NCI-H187 treated with DMSO at 0.1 percent for 48 hours (cell line): ENCODE measurements at places on chromosomes 1 and 21.
A peak's percentile ranks its signal among the peaks of the same experiment; 100 is the strongest.

GRCh38 chr1:151156515-151156819, at the start of gene TNFAIP8L2:
Gene TNFAIP8L2, plus strand, starts transcription at chr1:151156649. Its CDS starts 2,049 bp downstream, at chr1:151158698.
- DNase-seq: no peak

DNA sequence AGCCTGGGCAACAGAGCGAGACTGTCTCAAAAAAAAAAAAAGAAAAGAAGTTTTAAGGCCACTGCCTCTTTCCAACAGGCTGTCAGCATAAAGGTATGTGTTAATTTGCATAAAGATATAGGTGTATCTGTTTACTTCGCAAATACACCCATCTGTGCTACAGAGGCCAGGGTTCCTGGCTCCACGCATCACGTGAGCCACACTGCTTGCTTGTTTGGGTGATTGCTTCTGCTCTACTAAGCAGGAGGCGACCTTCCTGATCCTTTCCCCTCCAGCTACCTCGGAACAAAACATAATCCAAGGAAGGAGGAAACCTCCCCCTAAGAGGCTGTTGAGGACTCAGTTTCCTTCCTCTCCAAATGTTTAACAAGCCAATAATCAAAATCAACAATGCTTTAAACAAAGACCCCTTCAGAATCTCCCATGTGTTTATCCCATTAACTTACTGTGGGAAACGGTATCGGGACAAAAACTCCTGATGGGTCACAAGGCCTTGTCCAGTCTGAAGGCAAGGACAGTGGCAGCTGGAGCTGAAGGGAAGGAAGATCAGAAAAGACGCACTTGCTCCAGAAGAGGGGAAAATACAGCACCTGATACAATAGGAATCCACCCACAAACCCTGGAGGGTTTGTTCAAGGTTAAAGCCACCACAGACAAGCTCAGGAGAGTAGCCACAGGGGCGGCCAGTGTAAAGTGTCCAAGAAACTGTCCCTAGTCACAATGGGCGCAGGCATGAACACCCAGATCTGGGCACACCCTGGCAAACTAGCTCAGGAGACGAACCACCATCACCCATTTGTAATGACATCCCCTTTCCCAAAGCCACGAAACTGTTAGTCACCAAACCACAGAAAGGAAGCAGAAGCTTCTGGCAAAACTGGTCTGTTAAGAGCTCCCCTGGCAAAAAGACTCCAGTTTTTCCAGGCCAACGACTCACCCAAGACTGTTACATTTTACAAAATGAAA, 17.2 kb downstream of the CTNNBIP1 start:
- DNase-seq: no peak

- no peak for DNase-seq
These were observed 17.8 kb downstream of the HLCS start for GRCh38 chr21:36948686-36949085.

DNA sequence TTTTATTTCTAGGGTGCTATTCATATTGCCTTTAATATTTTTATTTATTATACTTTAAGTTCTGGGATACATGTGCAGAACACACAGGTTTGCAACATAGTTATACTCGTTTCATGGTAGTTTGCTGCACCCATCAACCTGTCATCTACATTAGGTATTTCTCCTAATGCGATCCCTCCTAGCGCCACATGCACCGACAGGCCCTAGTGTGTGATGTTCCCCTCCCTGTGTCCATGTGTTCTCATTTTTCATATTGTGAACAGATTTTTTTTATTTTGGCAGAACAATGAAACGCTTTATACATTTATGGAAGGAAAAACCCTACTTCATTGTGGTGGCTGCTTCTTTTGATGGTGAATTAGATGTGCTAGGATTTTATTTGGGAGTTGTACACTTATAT, 14.4 kb upstream of the USH2A start:
- DNase-seq: no peak

GRCh38 chr1:230753191-230753585, 6.0 kb downstream of the CAPN9 start:
- DNase-seq: no peak

DNA sequence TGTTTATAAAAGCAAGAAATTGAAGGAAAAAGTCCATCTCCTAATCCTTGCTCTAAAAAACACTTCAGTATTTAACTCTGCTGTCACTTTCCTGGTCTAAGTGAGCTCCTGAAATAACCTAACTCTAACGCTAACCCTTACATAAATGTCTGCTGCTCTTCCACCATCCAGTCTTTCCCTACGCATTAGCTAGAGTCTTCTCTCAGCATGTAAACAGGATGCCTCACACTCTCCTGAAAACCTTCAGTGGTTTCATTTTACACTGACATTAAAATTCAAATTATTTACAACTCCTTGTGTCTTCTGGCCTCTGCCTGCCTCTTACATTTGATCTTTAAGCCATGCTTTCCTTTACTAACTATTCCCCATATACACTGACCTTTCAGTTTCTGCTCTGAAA, 697.6 kb upstream of the CXADR start:
- no peak for DNase-seq

DNA sequence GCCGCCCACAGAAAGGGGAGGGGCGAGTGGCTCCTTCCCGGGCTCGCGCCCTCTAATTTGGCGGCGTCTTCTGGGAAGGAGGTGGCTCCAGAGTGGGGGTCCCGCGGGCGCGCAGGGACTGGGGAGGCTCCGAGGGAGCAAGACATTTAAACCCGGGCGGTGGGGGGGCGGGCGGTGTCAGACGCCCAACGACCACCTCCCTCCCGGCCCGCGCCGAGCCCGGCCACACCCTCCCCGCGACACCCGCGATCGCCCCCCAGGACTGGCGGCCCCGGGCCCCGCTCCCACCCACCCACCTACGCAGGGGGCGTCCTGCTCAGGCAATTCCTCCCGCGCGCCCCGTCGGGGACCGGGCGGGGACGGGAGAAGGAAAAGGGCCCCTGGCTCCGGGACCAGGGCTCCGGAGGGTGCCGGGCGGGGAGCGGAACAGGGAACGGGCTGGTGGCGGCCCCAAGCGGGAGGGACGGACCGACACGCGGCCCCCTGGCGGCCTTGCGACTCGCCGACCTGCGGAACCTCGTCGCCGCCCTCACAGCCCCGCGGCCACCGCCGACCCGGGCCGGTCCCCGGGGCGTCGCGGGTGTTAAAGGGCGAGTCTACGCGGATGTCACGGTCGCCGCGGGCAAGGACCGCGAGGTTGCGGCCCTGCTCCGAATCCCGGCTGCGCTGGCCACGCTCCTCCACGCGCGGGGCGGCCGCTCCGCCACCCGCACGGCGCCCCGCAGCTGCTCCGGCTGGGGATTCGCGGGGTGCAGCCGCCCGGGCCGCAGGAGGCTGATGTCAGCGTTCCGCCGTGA, 94.0 kb upstream of the FMN2 start:
- no peak for DNase-seq

GRCh38 chr1:92784639-92785500, at the start of gene EVI5:
Gene EVI5, minus strand, starts transcription at chr1:92785108. Its CDS starts 48,562 bp downstream, at chr1:92736546.
- peak; percentile 84 for DNase-seq

DNA sequence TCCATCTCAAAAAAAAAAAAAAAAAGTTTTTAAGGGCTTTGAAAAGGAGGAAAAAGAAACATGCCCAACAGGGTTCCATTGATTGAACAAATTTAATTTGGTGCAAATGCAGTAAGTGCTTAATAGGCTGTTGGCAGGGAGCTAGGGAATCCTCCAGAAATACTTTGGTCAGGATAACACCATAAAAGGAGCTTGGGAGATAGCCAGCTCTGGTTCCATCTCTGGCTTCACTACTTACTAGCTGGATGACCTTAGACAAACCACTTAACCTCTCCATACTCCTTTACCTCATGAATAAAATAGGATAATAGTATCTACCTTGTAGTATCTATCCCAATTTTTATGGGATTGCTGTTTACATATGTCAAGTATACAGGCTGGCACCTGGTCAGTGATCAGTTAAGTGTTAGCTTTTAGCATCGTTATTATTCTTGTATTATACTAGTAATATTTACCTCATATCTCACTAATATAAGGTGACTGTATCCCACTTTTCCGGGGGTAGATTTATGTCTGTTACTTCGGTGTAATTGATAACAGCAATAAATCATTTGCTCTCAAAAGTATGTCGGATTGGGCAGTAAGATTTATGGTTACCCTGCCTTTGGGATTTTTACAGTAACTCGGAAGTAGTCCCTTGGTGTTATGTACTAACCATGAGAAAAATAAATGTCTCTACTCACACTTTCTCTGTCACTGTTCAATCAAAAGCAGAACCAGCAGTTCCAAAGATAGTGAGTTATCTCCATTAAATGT, 36.4 kb downstream of the BTG3 start:
- no peak for DNase-seq

GRCh38 chr1:110207831-110208230, 2.3 kb upstream of the KCNC4 start:
- no peak for DNase-seq

DNA sequence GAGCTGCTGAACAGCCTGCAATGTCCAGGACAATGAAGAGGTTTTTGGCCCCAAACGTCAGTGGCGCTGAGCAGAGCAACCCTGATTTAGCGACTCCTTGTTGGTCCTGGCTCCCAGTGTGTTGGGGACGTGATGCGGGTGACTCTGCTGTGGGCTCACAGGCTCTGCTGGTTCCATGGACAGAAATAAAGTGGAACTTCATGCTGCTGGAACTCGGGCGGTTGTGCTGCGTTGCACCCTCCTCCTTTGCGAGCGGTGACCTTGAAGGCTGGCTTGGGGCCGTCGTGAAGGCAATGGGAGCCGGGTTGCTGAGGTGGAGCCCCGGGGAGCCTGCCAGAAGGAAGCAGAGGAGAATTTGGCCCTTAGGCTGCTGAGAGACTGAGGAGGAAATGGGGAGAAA, 122.6 kb upstream of the C1orf174 start:
- no peak for DNase-seq

DNA sequence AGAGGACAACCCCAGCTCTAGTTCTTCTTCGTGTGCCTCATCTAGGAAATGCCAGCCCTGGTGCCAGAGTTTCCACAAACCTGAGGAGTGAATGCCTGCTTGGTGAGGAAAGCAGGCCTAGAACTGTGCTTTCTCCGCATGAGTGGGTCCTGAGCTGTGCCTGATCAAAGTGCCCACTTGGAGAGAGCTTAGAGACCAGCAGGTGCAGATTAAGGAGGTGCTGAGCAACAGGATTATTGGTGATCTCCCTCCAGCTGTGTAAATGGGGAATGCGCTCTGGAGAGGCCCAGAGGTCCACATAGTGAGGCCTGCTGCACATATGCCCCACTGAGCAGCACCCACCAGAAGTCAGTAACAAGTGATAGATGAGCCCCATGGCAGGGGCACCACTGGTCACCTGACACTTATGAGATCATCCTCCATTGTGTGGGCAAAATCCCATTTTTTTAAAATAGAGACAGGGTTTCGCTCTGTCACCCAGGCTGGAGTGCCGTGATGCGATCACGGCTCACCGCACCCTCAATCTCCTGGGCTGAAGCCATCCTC, 127.2 kb upstream of the ZC3H12A start:
- DNase-seq: no peak

DNA sequence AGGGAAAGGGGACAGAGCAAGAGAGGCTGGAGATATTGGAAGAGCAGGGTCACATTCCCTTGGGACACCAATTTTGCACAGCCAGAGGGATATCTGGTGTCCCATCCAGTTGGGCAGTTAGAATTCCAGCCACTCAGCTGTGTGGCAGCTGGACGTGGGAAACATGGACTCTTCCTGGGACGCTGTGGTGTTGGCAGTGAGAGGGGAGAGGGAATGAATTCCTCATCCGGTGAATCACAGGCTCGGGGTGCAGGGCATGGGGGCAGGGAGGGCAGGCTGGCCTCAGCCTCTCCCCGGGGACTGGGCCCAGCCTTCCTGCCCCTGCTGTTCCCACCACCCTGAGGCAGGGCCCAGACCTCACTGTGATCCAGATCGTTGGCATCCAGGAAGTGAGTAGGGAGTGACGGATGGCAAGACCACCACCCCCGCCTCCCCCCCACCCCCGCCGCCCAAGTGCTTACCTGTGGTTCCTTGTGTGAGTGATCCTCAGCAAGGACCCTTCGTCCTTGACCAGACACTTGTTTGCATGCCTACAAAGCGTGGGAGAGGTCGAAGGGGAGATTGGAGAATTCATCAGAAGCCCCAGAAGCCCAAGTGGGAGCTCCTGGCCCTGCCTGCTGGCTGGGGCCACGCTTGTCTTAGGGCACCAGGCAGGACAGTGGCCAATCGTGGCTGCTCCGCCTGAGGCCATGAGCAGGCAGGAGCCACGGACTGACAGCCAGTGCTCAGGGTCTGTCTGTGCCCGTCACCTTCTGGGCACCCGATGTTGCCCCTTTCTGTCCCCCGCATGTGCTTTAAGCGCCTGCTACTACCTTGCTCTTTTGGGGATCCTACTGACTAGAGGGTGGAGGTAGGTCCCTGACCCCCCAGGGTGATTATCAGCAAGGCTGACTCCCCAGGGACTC, 8.7 kb downstream of the WNT3A start:
- DNase-seq: no peak

- no peak for DNase-seq
These were observed 12.8 kb downstream of the GCSAML start for GRCh38 chr1:247561711-247562110.

GRCh38 chr1:110243574-110243973, 33.5 kb downstream of the KCNC4 start:
- no peak for DNase-seq

DNA sequence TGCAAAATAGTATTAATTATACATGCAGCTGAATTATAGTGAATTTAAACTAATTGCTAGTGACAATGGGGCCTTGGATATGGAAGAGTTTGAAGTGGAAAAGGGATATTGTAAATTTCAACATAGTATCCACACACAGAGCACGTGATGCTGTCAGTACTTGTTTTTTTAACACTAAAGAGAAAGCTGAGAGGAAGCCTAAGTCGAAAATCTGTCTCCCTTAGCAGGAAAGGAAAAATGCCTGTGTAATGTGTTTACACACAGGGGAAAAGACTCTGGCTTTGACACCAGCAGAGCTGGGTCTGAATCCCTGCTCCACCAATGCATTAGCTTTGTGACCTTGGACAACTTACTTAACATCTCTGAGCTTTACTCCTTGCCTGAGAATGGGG, 42.6 kb downstream of the PCSK9 start:
- DNase-seq: no peak

DNA sequence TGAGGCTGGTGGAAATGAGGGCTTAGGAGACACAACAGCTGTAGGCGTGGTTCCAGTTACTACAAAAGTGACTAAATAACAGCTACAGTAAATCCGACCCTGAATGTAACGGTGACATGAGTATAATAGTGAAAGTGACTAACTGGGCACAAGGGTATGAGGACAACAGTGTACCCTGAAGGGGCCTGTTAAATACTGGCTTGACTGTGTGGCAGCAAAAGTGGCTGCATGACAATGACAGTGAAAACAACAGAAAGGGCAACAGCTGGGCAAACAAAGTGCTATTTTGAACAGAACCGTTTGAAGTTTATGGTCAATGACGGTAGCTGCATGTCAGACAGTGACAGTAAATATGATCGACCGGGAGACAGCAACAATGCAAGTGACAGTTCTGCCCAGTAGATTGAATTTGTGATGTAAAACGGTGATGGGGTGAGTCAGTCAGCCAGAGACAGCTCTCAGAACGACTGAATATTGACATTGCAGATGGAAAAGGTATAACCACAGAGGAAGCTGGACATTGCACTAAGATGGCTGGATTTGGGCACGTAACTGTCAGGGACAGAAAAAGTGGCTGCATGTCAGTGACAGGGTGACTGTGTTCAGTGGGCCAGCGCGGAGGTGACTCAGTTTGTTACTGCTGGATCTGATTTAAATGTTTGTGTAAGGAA, 1.2 kb upstream of the ZBTB40 start:
- no peak for DNase-seq
